ENCODE measurements at places on chromosomes 13 and 19.
A peak's percentile ranks its signal among the peaks of the same experiment; 100 is the strongest.

DNA sequence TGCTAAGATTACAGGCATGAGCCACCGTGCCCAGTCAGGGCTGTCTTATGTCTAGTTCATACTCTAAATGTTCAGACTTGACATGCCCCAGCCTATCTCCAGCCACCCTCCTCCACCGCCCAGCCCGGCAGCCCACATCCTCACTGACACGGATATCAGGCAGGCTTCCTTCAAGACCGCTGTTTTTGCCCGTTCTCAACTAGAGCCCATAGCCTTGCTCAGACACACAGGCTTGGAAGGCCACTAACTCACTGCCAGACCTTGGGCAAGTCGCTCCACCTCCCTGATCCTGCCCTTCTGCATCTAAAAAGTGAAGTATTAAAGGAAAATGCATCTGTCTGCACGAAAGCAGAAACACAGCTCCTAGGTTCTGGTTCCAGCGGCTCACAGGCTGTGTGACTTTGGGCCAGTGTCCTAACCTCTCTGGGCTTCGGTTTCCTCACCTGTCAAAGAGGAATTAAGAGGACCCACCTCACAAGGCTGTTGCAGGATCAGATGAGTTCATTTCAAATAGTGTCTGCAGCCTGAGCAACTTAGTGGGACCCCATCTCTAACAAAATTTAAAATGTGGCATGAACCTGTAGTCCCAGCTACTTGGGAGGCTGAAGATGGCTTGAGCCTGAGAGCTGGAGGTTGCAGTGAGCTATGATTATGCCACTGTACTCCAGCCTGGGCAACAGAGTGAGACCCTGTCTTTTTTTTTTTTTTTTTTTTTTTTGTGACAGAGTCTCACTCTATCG, 14.5 kb upstream of the CERS4 start:
- peak; percentile 12 for DNase-seq

GRCh38 chr19:5703819-5704818, 14.0 kb downstream of the RPL36 start:
- no peak for DNase-seq

DNA sequence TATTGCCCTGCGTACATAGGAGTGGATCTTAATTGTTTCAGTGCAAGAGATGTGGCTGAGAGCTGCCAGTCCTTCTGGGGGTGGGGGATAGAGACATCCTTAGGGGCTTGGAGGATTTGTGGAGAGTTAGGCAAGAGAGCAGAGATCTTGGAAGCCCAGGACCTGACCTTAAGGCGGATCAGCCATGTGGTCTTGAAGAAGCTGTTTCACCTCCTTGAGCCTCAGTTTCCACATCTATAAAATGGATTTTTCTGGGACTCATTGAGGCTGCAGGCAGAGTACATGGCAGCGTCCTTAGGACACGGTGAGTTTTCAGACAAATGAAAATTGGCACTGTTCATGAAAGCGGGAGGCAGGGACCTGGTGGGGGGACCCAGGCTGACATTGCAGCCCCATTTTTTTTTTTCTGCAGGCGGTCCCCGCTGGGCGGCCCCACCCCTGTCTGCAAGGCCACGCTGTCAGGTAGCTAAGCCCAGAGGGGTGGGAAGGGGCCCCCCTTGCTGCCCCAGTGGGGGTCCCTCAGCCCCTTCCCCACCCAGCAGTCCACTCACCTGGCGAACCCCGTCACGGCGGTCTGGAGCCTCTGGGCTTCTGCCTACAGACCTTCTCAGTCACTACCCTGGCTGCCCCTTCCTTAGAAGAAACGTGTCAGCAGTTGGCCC, 30.0 kb downstream of the PDE4A start:
- DNase-seq = no peak

- DNase-seq = no peak
These were observed 881 bp downstream of the ZNF20 start for GRCh38 chr19:12139269-12139668.

GRCh38 chr13:44817131-44817671, 172.1 kb downstream of the NUFIP1 start:
- DNase-seq = no peak

DNA sequence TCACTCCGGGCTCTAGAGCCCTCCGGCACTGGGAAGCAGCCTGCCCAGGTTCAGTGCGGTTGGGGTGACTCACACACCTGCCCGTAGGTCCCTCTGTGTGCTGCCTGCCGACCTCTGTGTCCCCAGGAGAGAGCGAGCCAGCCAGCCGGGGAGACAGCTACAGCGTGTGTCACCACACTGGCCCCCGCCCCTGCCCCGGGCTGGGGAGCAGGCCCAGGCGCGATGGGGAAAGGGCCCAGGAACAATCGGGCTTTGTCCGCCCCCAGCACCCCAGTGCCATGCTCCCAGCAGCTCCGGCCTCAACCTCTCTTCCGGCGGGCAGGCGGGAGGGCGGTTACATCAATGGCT, at the start of gene KLK6:
Gene KLK6, minus strand, starts transcription at position 179 of the 348 bp plus-strand sequence. CDS start 1,487 bp downstream, outside the sequence.
- no peak for DNase-seq

GRCh38 chr13:50156561-50157127, 141.4 kb downstream of the KCNRG start:
- no peak for DNase-seq

DNA sequence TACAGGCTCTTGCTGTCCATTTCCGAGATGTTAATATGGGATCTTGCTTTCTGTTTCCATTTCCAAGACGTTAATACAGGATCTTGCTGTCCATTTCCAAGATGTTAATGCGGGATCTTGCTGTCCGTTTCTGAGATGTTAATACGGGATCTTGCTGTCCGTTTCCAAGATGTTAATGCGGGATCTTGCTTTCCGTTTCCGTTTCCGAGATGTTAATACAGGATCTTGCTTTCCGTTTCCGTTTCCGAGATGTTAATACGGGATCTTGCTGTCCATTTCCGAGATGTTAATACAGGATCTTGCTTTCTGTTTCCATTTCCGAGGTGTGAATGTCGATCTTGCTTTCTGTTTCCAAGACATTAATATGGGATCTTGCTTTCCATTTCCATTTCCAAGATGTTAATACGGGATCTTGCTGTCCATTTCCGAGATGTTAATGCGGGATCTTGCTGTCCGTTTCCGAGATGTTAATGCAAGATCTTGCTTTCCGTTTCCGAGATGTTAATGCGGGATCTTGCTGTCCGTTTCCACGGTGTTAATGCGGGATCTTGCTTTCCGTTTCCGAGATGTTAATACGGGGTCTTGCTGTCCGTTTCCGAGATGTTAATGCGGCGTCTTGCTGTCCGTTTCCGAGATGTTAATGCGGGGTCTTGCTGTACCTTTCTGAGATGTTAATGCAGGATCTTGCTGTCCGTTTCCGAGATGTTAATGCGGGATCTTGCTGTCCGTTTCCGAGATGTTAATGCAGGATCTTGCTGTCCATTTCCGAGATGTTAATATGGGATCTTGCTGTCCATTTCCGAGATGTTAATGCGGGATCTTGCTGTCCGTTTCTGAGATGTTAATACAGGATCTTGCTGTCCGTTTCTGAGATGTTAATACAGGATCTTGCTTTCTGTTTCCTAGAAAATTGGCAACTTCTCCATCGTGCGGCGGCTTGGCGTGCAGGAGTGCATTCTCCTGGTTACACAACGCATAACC, 38.3 kb downstream of the PEX11G start:
- no peak for DNase-seq

DNA sequence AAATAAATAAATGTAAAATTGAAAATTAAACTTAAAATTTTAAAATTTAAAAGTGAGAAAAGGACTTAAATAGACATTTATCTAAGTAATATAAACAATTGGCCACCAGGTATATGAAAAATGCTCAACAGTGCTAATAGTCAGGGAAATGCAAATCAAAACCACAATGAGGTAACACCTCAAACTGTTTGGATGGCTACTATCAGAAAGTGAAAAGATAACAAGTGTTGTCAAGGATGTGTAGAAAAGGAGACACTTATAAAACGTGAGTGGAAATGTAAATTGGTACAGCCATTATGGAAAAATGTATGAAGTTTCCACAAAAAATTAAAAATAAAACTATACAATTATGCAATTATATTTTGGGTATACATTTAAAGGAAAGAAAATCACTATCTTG, 752.2 kb downstream of the EFNB2 start:
- DNase-seq = no peak

GRCh38 chr19:8231073-8231604, 22.0 kb downstream of the CERS4 start:
- no peak for DNase-seq

- no peak for DNase-seq
These were observed 9.0 kb downstream of the SLC27A1 start for GRCh38 chr19:17479325-17479791.

- no peak for DNase-seq
These were observed 36.2 kb downstream of the ERCC5 start for GRCh38 chr13:102881819-102882686.

DNA sequence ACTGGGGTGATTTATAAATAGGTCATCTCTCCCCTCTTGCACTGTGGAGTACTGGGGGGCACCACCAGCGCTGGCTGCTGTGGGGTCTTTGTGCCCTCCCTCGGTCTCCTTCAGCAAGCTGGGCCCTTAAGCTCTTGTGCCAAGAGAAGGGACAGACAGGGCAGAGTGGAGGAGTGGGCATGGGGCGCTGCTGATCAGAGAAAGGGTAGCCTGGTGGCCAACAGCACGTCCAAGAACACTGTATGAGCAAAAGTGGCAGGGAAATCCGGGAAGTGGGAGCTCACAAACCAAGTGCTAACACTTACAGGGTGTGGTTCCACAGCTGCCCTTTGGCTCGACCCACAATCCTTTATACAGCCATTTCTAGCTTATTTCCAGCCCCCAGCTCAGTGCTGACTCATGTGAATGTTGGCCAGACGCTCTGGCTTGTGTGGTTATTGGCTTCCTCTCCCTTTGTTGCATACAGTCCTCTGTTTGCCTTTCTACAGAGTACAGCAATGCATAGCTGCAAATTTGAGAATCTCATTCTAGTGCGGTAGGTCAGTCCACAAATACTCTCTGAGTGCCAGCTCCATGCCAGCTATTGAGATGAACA, 298.8 kb downstream of the SHISA2 start:
- DNase-seq = no peak

GRCh38 chr19:16334411-16334810, 9.8 kb downstream of the KLF2 start:
- DNase-seq = no peak

DNA sequence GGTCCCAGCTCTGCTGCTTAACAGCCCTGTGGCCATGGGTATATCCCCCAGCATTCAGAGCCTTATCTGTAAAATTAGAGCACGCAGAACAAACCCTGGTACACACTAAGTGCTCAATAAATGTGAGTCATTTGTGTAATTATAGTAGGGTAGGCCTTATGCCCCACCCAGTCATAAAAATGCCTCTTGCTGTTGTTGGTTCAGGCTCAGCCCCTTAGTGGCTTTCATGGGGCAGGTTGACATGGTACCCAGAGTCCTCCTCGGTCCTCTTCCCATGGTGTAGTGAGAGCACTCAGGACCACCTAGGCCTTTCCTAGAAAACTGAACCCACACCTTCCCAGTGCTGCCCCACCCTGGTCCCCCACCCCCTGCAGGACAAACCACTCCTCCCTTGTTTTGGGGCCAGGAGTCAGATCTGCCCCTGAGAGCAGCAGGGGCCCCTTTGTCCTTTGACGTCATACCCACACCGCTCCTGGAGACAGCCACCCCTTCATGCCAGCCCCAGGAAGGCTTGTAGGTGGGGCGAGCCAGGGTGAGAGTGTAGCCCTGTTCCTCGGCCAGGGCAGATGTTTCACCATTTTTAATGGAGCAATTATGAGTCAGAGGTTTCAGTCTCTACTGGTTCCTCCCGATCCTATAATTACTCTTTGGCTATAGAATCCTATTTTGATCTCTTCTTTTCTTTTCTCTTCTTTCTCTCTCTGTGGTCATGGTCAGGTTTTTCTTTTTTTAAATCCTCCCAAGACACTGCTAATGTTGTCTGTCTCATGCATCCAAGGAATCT, 36.8 kb downstream of the ACTN4 start:
- DNase-seq = peak; percentile 55

GRCh38 chr13:40215311-40215710, 451.1 kb downstream of the FOXO1 start:
- DNase-seq = no peak

GRCh38 chr13:92175330-92175729, 776.9 kb downstream of the GPC5 start:
- no peak for DNase-seq

- no peak for DNase-seq
These were observed 203.4 kb downstream of the COL4A1 start for GRCh38 chr13:110103534-110103933.

- DNase-seq = no peak
These were observed 21.3 kb downstream of the GADD45B start for GRCh38 chr19:2497186-2497585.

DNA sequence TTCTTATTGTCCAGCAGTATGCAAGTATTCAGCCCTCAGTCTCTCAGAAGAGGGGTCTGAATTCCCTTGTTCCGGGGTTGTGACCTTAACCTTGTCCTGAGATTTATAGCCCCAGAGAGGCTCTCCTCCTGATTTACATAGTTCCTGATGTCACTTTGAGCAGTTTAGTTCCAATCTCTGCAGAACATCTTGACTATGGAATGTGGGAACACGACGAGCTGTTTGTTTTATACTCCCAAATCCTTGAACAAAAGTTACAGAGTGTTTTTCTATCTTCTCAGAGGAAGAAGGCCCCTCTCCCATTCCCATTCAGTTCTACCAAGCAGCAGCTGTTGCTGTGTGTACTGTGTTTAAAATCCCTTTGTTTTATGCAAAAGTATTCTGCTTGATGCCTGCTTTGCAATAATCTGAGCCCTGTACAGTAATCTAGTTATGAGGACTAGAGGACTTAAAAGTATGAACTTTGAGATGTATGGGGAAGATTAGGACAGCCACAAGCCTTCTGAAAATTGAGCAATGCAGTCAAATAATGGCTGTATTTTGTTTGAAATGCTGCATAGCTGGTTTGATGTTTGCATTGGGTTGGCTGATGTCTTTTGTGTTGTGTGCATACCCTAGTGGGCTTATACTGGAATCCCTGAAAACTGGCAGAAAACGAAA, 74.7 kb downstream of the KL start:
- no peak for DNase-seq

Measured in stimulated activated CD8-positive, alpha-beta memory T cell treated with anti-CD3 and anti-CD28 coated beads, Interleukin-7, amount 100 ng/mL, for 48 hours (primary cell).